Ecto neural progenitor cell (in vitro differentiated cells): ENCODE measurements at places on chromosomes 3 and 15.
A peak's percentile ranks its signal among the peaks of the same experiment; 100 is the strongest.

- no peak for DNase-seq
These were observed 28.2 kb upstream of the SOX2 start for GRCh38 chr3:181683563-181683962.

DNA sequence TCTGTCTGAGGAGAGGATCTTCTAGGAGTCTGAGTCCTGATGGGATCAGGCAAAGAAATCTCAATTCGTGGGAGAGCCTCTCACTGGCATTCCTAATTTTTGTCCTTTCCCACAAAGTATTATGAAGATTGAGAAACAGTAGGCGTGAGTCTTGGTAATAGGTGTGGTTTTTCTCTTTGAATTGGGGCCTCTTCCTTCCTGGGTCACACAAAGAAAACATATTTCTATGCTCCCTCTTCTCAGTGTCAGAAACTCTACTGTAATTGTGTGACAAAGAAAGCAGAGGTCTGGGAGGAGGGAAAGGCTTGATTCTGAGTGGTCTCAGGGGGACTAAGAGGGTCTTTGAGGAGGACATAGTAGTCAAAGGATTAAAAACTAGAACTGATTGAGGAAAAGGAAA, 6.0 kb downstream of the GABRR3 start:
- DNase-seq, result no peak

- no peak for DNase-seq
These were observed 46.3 kb downstream of the EBLN2 start for GRCh38 chr3:73107676-73108187.

DNA sequence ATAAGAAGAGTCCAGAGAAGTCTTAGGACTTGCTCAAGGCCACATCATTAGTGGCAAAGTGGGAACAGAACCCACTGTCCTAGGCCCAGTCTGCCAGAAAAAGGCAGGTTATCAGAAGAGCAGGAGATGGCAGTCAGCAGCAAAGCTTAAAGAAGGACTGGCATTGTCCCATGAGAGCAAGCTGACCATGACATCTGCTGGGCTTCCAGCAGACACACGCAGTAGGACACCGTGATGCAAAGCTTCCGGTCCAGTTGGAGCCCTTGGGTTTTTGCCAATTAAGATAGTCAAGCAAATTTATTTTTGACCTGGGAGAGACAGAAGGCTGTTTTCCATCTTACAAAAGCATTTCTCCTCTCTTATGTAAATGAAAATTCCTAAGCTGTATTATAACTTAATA, 42.1 kb downstream of the ZBTB38 start:
- no peak for DNase-seq

- no peak for DNase-seq
These were observed 156.4 kb downstream of the NTRK3 start for GRCh38 chr15:88100181-88100580.

DNA sequence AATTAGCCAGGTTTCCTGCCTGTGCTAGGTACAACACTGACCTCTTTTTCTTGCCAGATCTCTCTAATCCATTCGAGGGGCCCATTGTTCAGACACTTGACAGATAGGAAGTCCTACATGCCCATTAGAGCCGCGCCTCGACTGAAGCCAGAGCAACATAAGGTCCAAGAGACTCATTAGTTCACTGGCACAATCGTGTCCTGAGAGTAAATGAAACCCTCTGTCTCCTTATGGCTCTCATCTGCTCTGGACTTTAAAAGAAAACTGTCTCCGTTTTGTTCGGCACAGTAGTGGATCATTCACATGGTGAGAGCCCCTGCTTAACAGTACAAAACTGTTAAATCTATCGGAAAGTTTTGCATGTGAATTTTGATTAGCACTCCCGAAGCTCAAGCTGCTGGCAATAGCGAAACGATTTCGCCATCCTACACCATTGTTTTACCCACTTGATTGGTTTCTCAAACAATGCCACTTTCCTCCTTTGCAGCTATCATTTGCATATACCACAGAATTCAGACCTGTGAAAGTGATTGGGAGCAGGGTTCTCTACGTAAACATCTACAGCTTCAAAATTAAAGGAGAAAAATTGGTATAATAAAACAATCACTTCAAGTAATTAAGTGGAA, 19.0 kb upstream of the C15orf61 start:
- no peak for DNase-seq

GRCh38 chr15:27123808-27124207, 152.8 kb downstream of the GABRG3 start:
- no peak for DNase-seq

DNA sequence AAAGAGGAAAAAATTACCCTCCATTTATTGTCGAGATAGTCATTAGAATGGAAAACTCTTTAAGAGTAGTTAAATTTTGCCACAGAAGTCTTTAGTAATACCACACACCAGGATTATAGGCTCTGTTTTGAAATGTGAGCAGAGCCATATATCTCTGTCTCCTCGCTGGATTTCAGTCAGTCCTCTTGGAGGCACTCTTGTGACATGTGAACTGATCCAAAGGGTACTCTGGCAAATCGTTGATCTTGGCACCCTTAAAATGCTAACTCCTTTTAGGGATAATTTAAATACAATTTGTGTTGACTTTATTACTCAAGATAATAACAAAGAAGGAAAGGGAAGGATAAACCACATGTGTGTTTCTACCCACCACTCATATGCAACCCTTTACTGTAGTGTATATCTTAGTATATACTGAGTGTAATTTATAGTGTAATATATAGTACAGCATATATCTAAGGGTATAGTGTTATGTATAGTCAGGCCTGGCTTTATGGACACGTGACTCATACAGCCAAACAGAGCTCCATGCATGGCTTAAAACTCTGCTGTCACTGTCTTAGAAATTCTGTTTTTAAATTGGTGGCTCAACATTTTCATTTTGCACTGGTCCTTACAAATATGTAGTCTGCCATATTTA, 12.3 kb upstream of the KPNA4 start:
- no peak for DNase-seq

DNA sequence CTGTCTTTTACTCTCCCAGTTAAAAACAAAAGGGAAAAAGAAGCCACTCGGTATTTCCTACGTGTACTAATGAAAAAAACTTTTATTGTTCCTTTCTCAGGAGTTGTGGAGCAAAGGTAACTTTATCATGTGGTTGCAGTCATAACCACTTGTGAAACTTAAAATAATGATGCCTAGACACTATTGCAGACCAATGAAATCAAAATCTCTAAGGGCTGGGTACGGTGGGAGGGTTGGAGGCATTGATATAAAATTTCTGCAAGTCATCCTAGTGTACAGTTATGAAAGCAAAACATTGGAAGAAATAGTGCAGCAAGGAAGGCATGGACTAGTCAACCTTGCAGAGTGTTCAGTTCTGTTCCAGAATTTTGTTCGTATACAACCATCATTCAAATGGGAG, 808.8 kb downstream of the TUSC7 start:
- no peak for DNase-seq

DNA sequence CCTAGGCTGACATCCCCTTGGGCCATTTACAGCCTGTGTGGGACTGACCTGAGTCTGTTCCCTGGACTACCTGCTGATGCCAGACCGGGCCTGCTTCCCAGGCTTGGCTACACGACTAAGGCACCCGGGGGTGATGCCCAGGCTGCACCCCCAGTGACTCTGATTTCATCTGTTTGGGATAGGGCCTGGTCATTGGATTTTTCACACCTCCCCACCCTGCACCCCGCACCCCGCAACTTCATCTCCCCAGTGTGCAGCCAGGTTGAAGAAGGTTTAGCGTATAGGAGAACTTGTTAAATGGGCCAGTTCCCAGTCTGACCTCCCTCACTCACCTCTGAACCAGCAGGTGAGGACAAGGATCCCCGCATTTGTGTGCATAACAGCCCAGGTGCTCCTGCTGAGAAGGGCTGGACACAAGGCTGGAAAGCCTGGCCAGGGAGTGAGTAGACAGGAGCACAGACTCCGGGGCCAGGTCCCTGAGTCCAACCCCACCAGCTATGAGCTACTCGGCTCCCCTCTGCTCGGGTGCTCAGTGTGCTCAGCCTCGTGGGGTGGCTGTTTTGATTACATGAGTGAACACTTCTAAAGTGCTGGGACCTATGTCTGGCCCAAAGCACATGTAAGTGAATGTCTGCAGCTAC, 18.5 kb downstream of the SLC6A20 start:
- DNase-seq, result no peak

DNA sequence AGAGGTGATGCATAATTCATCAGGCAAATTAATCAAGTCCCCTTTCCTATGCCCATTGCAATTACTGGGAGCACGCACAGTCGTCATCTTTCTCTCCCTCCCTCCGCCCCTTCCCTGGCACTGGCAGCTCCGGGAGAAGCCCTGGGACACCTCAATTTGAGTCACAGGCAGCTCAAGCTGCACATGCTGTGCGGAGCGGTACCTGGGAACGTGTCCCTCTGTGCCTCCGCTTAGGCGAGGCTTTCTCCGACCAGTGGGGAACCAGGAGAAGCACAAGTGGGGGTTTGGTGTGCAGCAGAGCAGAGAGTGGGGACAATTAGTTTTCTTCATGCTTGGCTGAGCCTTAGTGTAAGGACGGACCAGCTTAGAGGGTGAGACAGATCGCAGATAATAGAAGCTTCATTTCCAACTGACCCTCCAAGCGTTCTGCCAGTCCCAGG, 88.3 kb downstream of the SOX14 start:
- DNase-seq, result peak; percentile 70

- DNase-seq, result no peak
These were observed 25.8 kb downstream of the RPSA start for GRCh38 chr3:39432342-39432741.
